ENCODE measurements at places on chromosomes 16 and 17. TPM values are rescaled to one million over a fixed set of nuclear protein-coding genes. Genes with fewer than 3 reads are reported as not detected.

PPM1E gene
- under 0.01 TPM for total RNA-seq

FBXW10 gene
- not detected for total RNA-seq

ATXN1L gene
- total RNA-seq, result 23.4 TPM

FTSJ3 gene
- 64.9 TPM for total RNA-seq

BAIAP3 gene
- total RNA-seq, result 0.53 TPM

CD79B gene
- total RNA-seq, result 1.3 TPM

TERB1 gene
- 0.22 TPM for total RNA-seq

PNPO gene
- 40.3 TPM for total RNA-seq

KRT24 gene
- total RNA-seq, result not detected
